ENCODE measurements at places on chromosomes 6 and 20. TPM values are rescaled to one million over a fixed set of nuclear protein-coding genes. Genes with fewer than 3 reads are reported as not detected.

Gene NKAPL
- not detected for total RNA-seq

Gene RAB44
- 0.03 TPM for total RNA-seq

Gene CFB
- total RNA-seq, result 3.0 TPM

Gene SUMO4
- total RNA-seq, result not detected

Gene LPIN3
- 16.3 TPM for total RNA-seq

Gene EYA2
- 2.0 TPM for total RNA-seq

Gene RREB1
- 11.0 TPM for total RNA-seq

Gene APCDD1L
- total RNA-seq, result 0.06 TPM

Gene FAM184A
- total RNA-seq, result not detected

Gene TRIM31
- 0.72 TPM for total RNA-seq

Gene TRERF1
- total RNA-seq, result 6.9 TPM

Gene ZHX3
- total RNA-seq, result 6.8 TPM

Gene TP53TG5
- not detected for total RNA-seq

Gene KIAA0408
- 5.4 TPM for total RNA-seq

Gene EBF4
- total RNA-seq, result 3.2 TPM

Gene TASP1
- 11.7 TPM for total RNA-seq

Gene PABPC1L
- total RNA-seq, result 8.7 TPM

Gene LCA5
- 0.93 TPM for total RNA-seq

Gene DEF6
- not detected for total RNA-seq

Gene ZNF165
- 0.94 TPM for total RNA-seq

Gene SPATA25
- 0.30 TPM for total RNA-seq

Gene PCMT1
- 102 TPM for total RNA-seq

Gene EPB41L1
- total RNA-seq, result 78.7 TPM

Gene KHDC1
- total RNA-seq, result 3.9 TPM

Gene PLAGL1
- 6.7 TPM for total RNA-seq

Gene RHAG
- total RNA-seq, result not detected

Gene COL21A1
- 0.84 TPM for total RNA-seq

Gene HDGFL1
- total RNA-seq, result not detected

Gene CCN6
- not detected for total RNA-seq

Gene USP49
- 1.0 TPM for total RNA-seq

Gene PREX1
- total RNA-seq, result 14.9 TPM

Gene PDE10A
- 22.6 TPM for total RNA-seq

Gene HLA-DOA
- total RNA-seq, result not detected

Gene PTCHD4
- total RNA-seq, result 0.05 TPM

Gene ACTL10
- not detected for total RNA-seq

Gene PTCRA
- not detected for total RNA-seq

Gene HAO1
- not detected for total RNA-seq

Gene MAP7
- total RNA-seq, result 19.0 TPM

Gene PDYN
- total RNA-seq, result not detected

Gene FHL5
- not detected for total RNA-seq

Gene ZNF133
- 10.4 TPM for total RNA-seq

Gene TENT5A
- 1.1 TPM for total RNA-seq

Gene TFAP2A
- total RNA-seq, result 6.3 TPM

Gene CLDN20
- not detected for total RNA-seq

Gene KCNK16
- total RNA-seq, result not detected

Gene MYLK4
- total RNA-seq, result 0.10 TPM

Measured in A549 treated with AZD2906 at 1 μM for 4 hours (cell line).